ENCODE measurements at places on chromosomes 13 and 19. TPM values are rescaled to one million over a fixed set of nuclear protein-coding genes. Genes with fewer than 3 reads are reported as not detected.

Gene OR10H4
- total RNA-seq: not detected

Gene ALG5
- total RNA-seq: 23.3 TPM

Gene UBAC2
- 89.0 TPM for total RNA-seq

Gene ZSCAN4
- total RNA-seq: not detected

Gene SPINT2
- total RNA-seq: 35.7 TPM

Gene ICAM4
- total RNA-seq: 1.3 TPM

- H3K27me3 ChIP-seq: no peaks in the 10 kb centered on the region
- no peak for DNase-seq
- no peaks in the 10 kb centered on the region for H3K36me3 ChIP-seq
- no peak overlapping the region for H3K4me3 ChIP-seq
- H3K27ac ChIP-seq: no peak overlapping the region
Observed at GRCh38 chr13:49733181-49733951, 42.1 kb upstream of the EBPL start.

GRCh38 chr13:77693449-77693940 is 4.0 kb upstream of the SLAIN1 start:
- H3K4me1 ChIP-seq: peaks cover 14% of the 10 kb centered on the region
- no peak overlapping the region for H3K27ac ChIP-seq
- H3K4me3 ChIP-seq: no peak overlapping the region
- no peak for DNase-seq

- H3K27me3 ChIP-seq: no peaks in the 10 kb centered on the region
- DNase-seq: no peak
- H3K27ac ChIP-seq: no peak overlapping the region
- no peaks in the 10 kb centered on the region for H3K4me1 ChIP-seq
- H3K4me3 ChIP-seq: no peak overlapping the region
Observed at GRCh38 chr19:18742838-18743783, 48.0 kb downstream of the COMP start.

DNA sequence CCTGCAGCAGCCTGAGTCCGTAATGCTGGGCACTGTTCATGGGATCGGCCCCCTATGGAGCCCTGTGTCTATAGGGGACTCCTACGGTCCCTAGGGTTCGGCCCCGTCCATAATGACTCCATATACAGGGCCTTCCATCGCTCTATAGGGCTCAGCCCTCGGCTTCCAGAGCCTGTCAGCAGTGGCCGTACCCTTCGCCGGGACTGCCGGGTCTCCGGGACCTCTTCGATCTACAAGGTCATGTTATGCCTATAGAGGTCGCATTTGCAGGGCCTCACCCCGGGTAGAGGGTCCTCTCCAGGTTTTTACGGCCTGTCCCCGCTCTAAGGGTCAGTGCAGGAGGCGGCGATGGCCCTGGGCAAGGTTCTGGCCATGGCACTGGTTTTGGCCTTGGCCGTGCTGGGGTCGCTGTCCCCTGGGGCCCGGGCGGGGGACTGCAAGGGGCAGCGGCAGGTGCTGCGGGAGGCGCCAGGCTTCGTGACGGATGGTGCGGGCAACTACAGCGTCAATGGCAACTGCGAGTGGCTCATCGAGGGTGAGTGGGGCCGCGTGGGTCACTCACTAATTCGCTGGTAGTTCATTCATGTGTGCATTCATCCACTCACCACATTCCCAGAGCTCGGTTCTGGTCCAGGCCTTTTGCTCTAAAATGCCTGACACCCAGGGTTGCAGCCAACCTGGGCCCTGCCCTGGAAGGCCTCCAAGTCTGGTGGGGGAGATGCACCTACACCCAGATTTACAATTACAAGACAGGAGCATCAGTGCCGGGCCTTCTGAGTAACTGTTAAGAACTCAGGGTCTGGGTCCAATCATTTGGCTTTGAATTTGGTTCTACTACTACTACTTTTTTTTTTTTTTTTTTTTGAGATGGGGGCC is 699 bp downstream of the MEGF8 start:
- peaks cover 19% of the 10 kb centered on the region for H3K4me1 ChIP-seq
- H3K4me3 ChIP-seq: peak overlapping the region; percentile 66
- H3K36me3 ChIP-seq: no peaks in the 10 kb centered on the region
- H3K27ac ChIP-seq: peak overlapping the region; percentile 81

DNA sequence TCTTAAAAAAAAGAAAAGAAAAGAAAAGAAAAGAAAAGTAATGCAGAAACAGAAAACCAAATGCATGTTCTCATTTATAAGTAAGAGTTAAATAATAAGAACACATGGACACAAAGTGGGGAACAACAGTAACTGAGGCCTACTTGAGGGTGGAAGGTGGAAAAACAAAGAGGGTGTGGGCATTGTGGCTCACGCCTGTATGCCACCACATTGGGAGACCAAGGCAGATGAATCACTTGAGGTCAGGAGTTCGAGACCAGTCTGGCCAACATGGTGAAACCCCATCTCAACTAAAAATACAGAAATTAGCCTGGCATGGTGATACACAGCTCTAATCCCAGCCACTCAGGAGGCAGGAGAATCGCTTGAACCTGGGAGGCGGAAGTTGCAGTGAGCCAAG is 8.1 kb downstream of the ZNF708 start:
- no peak overlapping the region for H3K4me3 ChIP-seq
- no peak overlapping the region for H3K27ac ChIP-seq
- DNase-seq: no peak

- no peak overlapping the region for H3K4me3 ChIP-seq
- DNase-seq: no peak
- no peaks in the 10 kb centered on the region for H3K27me3 ChIP-seq
- H3K36me3 ChIP-seq: no peaks in the 10 kb centered on the region
- no peaks in the 10 kb centered on the region for H3K4me1 ChIP-seq
- H3K27ac ChIP-seq: no peak overlapping the region
Observed at GRCh38 chr13:76620036-76620435, 266.2 kb downstream of the KCTD12 start.

GRCh38 chr13:94419304-94419924 is 60.1 kb downstream of the DCT start:
- no peak overlapping the region for H3K27ac ChIP-seq
- no peaks in the 10 kb centered on the region for H3K36me3 ChIP-seq
- H3K27me3 ChIP-seq: no peaks in the 10 kb centered on the region
- DNase-seq: no peak
- no peaks in the 10 kb centered on the region for H3K4me1 ChIP-seq

- no peak for DNase-seq
- H3K27me3 ChIP-seq: no peaks in the 10 kb centered on the region
- H3K27ac ChIP-seq: peak overlapping the region; percentile 67
- H3K4me1 ChIP-seq: peaks cover 60% of the 10 kb centered on the region
Observed at GRCh38 chr19:799076-799881, 2.0 kb downstream of the PTBP1 start.

GRCh38 chr13:106234636-106235035 is 300.8 kb downstream of the EFNB2 start:
- H3K4me3 ChIP-seq: no peak overlapping the region
- no peak overlapping the region for H3K27ac ChIP-seq
- H3K36me3 ChIP-seq: no peaks in the 10 kb centered on the region
- DNase-seq: no peak
- no peaks in the 10 kb centered on the region for H3K4me1 ChIP-seq
